ENCODE measurements at places on chromosomes 6 and 20.

DNA sequence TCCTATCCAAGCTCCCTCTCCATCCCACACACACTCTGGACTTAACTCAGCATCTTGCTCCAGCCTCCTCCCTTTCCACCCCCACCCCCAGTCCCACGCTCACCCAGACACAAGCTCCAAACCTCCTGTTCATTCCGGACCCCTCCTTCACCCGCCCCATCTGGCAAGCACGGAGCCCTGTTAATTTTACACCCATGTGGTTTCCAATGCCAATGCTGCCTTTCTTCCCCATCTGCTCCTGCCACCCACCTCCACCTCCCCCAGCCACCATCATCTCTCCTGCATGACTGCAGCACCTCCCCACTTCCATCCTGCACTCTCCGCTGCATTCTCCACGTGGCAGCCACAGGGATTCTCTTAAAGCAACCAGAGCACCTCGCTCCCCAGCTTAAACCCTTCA, 9.9 kb upstream of the CDK5RAP1 start:
- DNase-seq, result no peak

DNA sequence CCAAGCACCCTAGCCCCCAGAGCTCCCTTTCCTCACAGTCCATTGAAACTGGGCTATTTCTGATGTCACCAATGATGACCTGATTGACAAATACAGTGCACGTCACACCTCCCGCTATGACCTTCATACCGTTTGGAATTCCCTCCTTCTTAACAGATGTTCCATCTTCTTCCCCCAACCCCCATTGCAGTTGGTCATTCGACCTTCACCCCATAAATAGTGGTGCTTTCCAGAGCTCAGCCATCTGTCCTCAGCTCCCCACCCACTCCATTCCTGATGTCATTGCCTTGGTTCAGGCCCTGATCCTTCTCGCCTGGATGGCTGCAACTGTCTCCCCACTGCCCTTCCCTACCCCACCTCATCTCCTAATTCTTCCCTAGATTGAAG, 198.5 kb downstream of the SOD2 start:
- DNase-seq, result no peak

- DNase-seq, result no peak
Measured at GRCh38 chr20:63509088-63509564, 10.2 kb upstream of the EEF1A2 start.

GRCh38 chr6:92586236-92586977, 833.0 kb downstream of the EPHA7 start:
- no peak for DNase-seq

DNA sequence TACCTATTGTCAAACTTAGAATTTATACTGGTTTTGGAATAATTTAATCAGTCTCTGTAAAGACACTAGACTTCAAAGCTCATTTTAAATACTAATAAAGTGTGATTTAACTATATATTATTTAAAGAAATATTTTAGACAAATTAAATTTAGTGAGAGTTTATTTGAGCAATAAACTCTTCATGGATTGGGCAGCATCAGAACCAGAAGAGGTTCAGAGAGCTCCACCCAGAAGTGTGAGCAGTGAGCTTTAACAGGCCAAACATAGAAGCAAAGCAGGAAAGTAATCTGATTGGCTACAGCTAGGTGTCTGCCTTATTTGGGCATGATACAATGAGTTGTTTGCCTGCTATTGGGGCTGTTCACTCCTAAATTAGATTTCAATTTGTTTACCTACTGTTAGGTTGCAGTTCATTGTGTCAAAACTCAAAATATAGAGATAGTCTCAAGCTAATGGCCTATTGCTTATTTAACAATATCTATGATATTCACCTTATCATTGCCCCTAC, 355.1 kb upstream of the RNF217 start:
- DNase-seq, result no peak

- DNase-seq, result no peak
Measured at GRCh38 chr20:54711071-54711470, 235.7 kb downstream of the DOK5 start.

DNA sequence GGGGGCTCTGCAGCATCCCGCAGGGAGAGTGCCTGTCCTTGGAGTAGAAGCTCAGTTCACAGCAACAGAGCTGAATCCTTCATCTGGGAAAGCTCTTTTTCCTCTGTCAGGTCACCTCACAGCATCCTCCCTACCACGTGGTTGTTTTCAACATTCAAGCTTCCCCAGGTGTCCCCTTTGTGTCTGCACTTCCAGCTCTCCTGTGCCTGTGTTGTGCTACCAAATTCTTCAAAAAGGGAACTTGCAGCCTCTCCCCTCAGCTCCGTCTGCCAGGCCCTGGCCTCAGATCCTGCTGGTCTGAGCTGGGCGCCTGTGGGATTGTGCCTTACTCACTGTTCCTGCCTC, 108.4 kb downstream of the FOXF2 start:
- no peak for DNase-seq

- DNase-seq, result no peak
Measured at GRCh38 chr6:6986344-6986743, 121.4 kb upstream of the RREB1 start.

- DNase-seq, result peak; percentile 47
Measured at GRCh38 chr6:149234051-149234962, 83.2 kb upstream of the TAB2 start.

DNA sequence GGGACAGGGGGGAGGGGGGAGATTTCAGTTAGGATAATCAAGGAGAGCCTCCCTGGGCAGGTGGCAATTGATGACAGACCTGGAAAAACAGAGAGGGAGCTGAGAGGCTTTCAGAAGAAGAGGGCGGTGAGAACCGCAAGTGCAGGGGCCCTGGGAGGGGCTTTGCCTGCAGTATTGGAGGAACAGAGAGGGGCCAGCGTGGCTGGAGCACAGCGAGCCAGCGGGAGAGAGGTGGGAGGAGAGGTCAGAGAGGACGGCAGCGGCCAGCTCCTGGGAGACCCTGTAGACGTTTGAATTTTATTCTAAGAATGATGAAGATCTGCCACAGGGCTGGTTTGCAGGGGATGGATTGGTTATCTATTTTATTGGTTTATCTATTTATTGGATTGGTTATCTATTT, 34.5 kb upstream of the NOL4L start:
- DNase-seq, result no peak

- peak; percentile 21 for DNase-seq
Measured at GRCh38 chr6:31697555-31697954, 5.6 kb downstream of the ABHD16A start.

DNA sequence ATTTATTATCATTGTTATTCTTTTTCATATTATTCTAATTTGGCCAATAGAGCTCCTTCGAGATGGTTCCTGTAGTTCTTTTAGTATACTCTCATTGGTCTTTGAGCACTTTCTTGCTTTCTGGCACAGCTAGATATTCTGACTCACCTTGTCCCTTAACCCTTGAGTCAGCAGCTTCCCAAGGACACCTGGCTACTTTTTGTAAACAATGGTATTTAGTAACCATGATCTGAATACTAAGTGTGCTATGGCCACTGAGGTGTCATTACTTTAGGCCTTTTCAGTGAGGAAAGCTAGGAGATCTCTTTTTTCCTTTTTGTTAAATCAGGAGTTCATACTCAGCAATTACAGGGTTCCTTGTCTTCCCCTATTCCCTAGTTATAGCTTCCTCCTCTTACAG, 126.5 kb upstream of the CITED2 start:
- no peak for DNase-seq

DNA sequence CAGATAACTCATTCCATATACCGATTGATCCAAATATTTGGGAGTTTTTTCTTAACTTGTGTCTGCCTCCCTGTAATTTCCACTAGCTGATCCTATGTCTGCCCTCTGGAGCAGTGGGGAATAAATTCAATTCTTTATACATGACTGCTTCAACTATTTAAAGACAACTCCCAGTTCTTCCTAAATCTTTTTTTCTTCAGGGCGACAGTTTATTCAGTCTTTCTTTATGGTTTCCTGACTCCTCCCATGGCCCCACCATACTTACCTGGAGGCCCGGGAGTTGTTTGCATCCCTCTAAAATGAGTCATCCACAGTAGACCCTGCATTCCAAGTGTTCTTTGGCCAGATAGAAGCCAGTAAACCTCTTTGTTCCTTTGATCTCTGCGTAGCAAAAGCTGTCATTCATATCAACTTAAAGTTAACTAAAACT, 73.6 kb downstream of the LCA5 start:
- DNase-seq, result no peak

DNA sequence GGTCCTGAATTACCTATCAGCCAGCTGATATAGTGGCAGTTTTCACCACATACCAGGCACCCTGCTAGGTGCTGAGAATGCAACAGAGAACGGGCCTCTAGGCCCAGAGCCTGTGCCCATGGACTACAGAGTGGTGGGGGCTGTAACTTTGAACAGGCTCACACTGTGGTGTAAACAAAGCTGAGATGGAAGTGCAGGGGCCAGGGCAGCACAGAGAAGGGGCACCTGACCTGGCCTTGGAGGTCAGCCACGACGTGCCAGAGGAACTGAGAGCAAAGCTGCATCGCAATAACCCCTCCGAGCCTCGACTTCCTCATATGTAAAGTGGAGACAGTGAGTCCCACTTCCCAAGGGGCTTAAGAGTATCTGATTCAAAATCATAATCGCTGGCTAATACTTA, 105.8 kb downstream of the MAFB start:
- DNase-seq, result no peak

DNA sequence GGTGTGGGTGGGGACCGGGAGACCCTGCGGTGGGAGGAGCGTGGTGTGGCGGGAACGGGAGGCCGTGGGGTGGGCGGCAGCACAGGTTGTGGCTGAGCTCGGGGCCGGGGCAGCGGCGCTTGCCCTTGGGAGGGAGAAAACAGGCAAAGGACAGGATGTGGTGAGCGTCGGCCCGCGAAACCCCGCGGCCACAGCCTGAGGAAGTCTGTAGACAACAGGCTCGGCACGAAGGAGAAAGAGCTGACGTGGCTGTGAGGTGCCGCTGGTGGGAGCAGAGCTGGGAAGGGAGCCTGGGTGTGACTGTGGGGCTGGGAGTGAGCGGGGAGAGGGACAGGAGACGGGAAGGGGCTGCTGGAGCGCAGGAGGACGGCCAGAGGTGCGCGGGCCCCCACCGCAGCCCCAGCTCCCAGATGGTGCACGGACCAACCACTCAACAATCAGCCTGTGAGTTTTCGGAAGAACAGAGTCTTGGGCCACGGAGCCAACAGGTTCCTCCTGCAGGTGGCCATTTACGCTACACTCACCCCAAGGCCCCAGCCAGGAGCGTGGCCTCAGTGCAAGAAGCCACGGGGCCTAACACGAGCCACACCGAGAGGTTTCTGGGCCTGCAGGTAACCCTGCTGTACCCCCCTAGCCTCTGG, 202.8 kb downstream of the DLL1 start:
- peak; percentile 47 for DNase-seq
